ENCODE measurements at places on chromosomes 16 and 17.

DNA sequence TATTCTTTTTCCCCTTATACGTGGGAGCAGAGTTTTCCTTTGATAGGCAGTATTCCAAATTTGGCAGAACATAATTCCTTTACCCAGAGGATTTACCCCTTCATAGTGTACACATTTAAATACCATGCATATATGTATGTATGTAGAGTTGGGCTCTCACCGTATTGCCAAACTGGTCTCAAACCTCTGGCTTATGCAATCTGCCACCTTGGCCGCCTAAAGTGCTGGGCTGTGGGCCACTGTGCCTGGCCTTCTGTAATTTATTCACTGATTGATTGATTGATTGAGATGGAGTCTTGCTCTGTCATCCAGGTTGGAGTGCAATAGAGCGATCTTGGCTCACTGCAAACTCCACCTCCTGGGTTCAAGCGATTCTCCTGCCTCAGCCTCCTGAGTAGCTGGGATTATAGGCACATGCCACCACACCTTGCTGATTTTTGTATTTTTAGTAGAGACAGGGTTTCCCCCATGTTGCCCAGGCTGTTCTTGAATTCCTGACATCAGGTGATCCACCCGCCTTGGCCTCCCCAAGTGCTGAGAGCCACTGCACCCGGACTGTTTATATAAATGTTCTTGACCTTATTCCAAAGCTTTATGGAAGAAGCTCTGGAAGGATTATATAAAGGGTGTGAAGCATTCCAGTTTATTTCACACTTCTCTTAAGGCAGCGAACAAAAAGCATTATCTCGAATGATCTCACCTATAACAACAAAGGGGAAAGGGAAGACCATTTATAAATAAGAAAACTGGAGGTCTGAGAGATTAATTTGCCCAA lies 14.9 kb downstream of the GLG1 start:
- DNase-seq = no peak

GRCh38 chr17:45950888-45951287 lies 48.2 kb upstream of the STH start:
- no peak for DNase-seq

DNA sequence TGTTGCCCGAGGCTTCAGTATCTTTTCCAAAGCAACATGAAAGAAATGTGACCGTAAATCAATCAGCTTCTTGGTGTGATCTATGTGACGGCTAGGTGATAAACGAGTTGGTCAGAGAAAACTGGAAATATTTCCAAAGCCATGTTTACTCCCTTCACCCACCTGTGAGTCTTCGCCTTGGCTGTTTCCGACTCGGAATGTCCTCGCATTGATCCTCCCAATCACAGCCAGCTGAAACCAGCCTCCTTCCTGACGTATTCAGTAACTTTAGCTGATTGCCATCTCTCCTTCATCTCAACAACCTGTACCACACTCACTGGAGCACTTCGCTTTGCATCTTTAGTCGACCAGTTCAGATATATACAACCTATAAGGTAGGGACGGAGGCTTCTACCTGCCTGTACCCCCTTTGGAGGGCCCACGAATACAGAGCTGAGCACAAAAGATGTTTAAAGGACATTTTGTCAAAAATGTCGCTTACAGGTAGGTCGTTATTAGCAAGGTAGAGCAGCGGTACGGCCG lies 705 bp downstream of the KRABD2 start:
- DNase-seq = no peak

DNA sequence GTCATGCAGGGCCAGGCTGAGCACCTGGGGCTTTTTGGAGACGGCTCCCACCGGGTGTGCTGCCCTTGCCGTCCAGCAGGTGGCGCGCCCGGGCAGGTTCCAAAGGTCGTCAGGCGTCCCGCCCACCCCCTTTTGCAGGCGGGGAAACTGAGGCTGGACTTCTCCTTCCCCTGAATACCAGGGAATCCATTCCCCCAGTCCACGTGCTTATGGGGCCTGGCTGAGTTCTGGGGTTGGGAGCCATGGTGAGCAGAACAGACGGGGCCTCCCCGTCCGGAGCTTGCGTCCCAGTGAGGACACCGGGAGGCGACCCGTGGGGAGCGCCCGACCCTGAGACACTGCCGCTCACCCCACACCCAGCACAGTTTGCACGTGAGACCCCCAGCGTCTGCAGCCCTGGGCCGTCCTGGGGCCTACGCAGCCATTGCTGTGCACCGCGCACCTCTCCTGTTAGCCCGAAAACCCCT lies 51.8 kb upstream of the JPH3 start:
- DNase-seq = no peak

DNA sequence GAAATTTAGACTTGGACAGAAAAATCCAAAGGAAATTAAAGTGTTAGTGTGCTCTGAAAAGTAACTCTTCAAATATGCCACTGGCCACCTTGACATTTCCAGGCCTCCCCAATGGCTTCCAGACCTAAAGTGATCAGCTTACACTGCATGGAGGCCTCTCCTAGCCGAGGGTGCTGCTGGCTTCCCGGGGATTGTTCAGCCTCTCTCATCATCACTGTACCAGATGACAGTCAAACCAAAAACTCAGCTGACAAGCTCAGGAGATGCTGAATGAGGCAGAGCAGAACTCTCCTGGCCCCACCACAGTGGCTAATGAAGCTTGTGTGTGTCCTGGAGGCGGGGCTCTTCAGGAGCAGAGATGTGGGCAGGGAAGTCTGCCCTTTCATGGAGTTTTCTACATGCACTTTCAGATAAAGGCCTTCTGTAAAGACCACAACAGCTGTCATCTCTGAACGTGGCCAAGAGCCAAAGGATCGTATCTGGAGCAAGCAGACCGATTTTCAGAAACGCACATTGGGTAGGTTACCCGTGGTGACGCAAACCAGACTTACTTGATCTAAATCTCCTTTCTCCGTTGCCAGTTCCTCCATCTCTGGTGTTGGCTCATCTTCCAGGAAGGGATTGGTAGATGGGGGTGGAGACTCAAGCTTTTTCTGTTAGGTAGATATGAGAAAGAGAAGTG lies 113.3 kb downstream of the VPS53 start:
- DNase-seq = no peak

DNA sequence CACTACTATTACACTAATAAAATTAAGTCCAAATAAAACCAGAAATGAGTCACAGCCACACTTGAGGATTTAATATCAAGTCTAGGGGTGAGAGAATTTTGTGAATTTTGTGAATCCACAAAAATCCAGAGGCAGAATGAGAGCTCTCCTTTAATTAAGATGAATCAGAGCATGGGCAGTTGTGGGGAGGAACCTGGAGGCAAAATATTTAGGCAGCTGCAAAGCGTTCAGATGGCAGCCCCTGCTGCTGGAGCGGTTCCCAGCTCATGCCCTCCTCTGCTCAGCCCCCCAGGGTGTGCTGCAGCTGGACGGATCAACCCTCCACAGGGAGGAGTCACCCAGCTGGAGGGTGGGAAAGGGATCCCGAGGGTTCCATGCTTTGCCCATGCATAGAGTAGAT lies 43.4 kb upstream of the IRX6 start:
- DNase-seq = no peak

DNA sequence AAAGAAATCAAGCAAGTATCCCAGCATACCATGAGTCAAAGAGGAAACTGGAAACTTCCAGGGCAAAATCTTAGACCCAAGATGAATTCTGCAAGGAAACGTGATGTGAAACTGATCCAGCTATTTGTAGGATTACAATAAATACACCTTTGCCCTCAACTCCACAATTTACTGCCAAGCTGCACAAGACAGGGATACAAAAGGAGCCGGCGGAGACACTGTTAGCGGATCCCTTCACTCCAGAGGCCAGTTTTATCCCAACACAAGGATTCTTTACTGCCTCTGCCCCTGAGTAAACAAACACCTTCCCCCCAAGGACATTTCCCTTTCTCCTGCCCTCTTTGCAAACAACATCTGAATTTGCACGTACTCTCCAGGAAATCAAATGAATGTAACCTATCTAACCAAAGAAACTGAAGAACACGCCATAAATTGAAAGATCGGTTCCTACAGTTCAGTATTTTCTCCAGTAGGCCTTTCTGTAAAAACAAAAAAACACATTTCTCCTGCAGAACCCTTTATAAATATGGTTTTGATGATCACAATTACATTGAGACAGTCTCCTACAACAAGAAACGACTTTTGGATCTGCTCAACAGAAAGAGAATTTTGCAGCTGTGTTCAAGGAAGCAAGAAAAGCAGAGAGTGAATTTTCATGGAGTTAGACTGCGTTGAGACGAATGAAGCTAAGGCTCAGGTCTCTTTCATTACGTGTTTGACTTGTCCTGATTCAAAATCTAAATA lies 1.4 kb upstream of the CBX2 start:
- no peak for DNase-seq

DNA sequence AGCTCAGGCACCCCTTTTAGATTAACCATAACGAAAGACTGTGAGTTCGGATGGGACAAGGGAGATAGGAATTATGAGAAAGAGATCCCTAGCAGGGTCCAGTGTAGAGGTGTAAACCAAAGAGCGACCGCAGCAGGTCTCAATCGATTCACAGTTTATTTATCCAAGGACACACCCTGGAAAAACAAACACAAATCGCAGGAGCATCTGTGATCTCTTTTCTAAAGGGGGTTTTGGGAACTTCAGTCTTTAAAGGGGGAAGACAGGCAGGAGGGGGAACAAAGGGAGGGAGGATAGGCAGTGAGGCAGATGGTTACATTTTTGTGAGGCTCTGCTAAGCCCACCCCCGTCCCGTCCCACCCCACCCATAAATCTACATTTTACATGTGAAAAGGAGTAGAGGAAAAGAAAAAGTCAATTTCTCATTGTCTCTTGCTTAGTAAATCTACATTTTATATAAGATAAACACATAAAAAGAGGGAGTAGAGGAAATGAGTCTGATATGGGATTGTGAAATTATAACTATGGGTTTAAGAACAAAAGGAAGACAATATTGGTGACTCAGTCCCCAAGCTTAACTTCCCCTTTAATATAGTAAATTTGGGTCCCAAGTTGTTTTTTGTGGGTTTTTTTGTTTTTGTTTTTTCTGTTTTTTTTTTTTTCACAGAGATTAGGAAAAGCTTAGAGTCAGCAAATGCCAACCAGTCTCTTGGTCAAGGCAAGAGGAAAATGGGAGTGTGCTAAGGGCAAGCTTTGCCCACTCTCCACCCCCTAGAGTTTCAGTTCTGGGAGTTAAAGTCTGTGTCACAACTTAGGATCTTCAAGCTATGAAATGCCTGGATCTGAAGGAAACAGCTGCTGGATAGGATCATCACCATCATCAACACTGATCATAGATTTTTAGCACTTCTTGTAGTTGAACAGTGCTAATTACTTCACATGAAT lies 160.9 kb upstream of the CDH5 start:
- no peak for DNase-seq

GRCh38 chr17:39814497-39814896 lies 49.6 kb downstream of the IKZF3 start:
- no peak for DNase-seq

DNA sequence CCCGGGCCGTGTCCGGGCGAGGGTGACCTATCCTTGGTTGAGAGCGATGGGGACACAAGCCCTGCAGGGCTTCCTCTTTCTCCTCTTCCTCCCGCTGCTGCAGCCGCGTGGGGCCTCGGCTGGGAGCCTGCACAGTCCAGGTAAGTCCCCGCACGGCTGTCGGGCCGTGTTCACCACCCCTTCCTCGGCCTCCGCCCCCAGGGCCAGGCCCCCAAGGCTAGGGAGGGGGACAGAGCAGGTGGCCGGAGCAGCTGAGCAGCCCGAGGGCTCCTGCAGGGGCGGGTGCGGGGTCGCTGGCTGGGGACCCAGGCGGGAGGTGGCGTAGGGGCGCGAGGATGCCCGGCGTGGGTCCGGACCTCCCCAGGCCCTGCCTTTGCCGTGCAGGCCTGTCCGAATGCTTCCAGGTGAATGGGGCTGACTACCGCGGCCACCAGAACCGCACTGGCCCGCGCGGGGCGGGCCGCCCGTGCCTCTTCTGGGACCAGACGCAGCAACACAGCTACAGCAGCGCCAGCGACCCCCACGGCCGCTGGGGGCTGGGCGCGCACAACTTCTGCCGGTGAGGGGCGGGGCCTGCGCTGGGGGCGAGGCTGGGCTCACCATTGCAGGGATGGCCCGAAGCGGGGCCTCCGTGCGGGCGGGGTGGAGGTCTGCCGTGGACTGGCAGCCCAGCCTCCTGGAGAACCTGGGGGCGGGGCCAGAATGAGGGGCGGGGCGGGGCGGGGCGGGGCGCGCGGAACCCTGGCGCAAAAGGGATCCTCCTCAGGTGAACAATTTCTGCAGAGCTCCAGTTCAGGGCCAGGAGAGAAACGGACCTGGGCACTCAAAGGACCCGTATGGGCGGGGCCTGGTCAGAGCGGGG lies 631 bp downstream of the KREMEN2 start:
- no peak for DNase-seq

- no peak for DNase-seq
These were observed 393.9 kb upstream of the SALL1 start for GRCh38 chr16:51544851-51545467.

- DNase-seq = peak; percentile 89
These were observed 596 bp upstream of the PFN1 start for GRCh38 chr17:4948931-4949320.

DNA sequence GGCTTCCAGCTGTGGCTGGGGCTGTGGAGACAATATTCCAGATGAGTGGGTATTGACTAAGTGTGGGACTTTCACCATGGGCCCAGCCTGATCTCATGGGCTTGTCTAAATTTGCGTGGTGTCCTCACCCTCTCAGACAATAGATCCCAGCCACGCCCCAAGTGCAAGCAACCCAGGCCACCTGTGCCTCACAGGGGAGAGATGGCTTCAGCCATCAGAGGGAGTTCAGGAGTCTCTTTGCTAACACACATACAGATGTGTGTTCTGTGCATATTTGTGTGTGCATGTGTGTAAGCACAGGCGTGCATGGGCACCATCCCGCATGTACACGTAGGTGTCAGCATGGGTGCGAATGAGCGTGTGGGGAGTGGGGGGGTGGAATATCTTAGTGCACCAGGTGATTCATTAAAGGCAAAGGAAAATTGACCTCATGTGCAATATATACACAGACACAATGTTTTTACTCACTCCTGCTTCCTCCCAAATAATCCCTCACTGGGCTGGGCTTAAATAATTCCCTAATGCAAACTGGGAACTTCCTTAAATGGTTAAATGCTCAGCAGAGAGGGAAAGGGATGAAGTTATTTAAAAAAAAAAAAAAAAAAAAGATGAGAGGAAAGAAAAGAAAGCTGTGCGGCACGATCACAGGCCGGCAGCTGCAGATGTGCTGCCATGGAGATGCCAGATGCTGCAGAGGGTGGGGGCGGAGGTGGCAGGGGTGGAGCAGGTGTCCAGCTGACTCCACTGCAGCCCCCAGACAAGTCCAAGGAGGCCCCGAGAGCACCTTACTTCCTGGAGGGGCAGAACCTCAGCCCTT lies 24.0 kb upstream of the CDC42EP4 start:
- DNase-seq = no peak

DNA sequence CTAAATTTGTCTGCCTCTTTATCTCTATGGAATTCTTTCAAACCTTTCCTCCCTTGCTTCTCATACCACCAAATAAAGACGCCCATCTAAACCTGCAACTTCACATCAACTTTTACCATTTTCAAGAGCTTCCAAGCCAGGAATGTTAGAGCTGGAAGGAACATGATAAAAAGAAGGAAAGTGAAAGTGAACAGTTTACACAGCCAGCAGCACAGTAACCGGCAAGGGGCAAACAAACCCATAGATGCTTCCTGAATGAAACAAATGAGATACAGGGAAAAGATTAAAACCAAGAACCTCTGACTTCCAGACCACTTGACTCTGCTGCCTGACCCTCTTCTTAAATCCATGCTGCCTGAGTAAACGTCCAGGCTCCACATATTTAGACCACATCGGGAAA lies 231.1 kb upstream of the CA10 start:
- no peak for DNase-seq

- peak; percentile 5 for DNase-seq
These were observed 87.0 kb downstream of the HELZ start for GRCh38 chr17:67157732-67158639.

- DNase-seq = no peak
These were observed 144.8 kb downstream of the GSG1L start for GRCh38 chr16:27918755-27919154.

GRCh38 chr17:32878211-32878610 lies 1.3 kb upstream of the MYO1D start:
- DNase-seq = no peak
